Lung (tissue), 17 donors: ENCODE measurements at places on chromosomes 4 and X. TPM values are rescaled to one million over a fixed set of nuclear protein-coding genes. Genes with fewer than 3 reads are reported as not detected.

- no peaks in the 10 kb centered on the region for H3K27me3 ChIP-seq
- H3K4me1 ChIP-seq, result no peaks in the 10 kb centered on the region
- DNase-seq, result no peak
Observed at GRCh38 chr4:162061214-162061613, 102.6 kb downstream of the FSTL5 start.

CLDN22 gene
- total RNA-seq, result 0.09 TPM

DNA sequence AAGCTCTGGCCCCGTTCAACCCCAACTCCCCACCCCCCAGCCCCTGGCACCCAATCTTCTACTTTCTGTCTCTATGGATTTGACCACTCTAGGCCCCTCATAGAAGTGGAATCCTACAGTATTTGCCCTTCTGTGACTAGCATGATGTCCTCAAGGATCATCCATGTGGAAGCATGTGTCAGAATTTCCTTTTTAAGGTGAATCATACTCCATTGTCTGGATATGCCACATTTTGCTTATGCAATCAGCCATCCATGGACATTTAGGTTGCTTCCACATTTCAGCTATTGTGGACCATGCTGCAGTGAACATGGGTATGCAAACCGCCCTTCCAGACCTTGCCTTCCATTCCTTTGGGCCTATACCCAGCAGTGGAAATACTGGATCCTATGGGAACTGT is 15.5 kb downstream of the CCNQ start:
- no peaks in the 10 kb centered on the region for H3K36me3 ChIP-seq
- no peaks in the 10 kb centered on the region for H3K4me1 ChIP-seq

GRCh38 chr4:80049402-80049801 is 23.6 kb downstream of the ANTXR2 start:
- H3K27ac ChIP-seq, result no peak overlapping the region
- no peaks in the 10 kb centered on the region for H3K27me3 ChIP-seq
- no peak overlapping the region for H3K4me3 ChIP-seq
- no peak for DNase-seq

CT45A3 gene
- 0.31 TPM for total RNA-seq

- no peaks in the 10 kb centered on the region for H3K27me3 ChIP-seq
- peak; percentile 77 for DNase-seq
- peaks cover 4% of the 10 kb centered on the region for H3K4me1 ChIP-seq
- peak overlapping the region; percentile 60 for H3K4me3 ChIP-seq
Observed at GRCh38 chr4:186144946-186145569, 40.6 kb downstream of the FAM149A start.

POU4F2 gene
- total RNA-seq, result 0.06 TPM

DNA sequence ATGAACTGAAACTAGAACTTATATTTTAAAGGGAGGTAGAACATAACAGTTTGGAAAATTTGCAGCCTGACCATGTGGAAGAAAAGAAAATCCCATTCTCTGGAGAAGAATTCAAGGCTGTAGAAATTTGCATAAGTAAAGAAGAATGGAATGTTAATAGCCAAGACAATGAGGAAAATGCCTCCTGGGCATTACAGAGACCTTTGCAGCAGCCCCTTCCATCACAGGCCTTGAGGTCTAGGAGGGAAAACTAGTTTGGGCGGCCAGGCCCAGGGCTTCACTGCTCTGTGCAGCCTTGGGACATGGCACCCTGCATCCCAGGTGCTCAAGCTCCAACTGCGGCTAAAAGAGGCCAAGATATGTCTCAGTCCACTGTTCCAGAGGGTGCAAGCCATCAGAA is 1506.8 kb downstream of the PCDH18 start:
- no peak overlapping the region for H3K27ac ChIP-seq
- H3K4me1 ChIP-seq, result no peaks in the 10 kb centered on the region
- H3K4me3 ChIP-seq, result no peak overlapping the region
- DNase-seq, result no peak
- H3K27me3 ChIP-seq, result no peaks in the 10 kb centered on the region
- H3K36me3 ChIP-seq, result no peaks in the 10 kb centered on the region

- no peaks in the 10 kb centered on the region for H3K27me3 ChIP-seq
- H3K36me3 ChIP-seq, result no peaks in the 10 kb centered on the region
- H3K27ac ChIP-seq, result no peak overlapping the region
- DNase-seq, result peak; percentile 14
- H3K4me3 ChIP-seq, result no peak overlapping the region
Observed at GRCh38 chr4:20062054-20062453, 189.7 kb upstream of the SLIT2 start.

DNA sequence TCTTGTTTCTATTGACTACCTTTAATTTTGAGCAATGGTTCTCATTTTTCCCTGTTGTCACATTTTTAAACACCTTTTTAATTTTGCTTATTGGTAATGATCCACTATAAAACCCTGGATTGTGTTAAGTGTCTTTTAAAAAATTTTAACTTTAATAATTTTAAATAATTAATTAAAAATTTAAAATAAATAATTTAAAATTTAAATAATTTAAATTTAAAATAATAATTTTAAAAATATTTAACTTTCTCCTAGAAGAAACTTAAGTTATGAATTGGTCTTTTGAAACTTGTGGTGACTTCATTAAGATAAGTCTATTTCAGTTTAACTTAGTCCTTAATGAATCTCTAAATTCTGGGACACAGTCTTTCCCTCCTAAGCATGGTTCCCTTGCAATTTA is 566.3 kb upstream of the GALNTL6 start:
- H3K27ac ChIP-seq, result no peak overlapping the region
- no peaks in the 10 kb centered on the region for H3K27me3 ChIP-seq
- H3K36me3 ChIP-seq, result no peaks in the 10 kb centered on the region
- no peak for DNase-seq
- no peaks in the 10 kb centered on the region for H3K4me1 ChIP-seq

GRCh38 chr4:170015285-170015684 is 10.9 kb downstream of the MFAP3L start:
- H3K4me3 ChIP-seq, result no peak overlapping the region
- H3K27me3 ChIP-seq, result no peaks in the 10 kb centered on the region
- H3K4me1 ChIP-seq, result no peaks in the 10 kb centered on the region
- no peak overlapping the region for H3K27ac ChIP-seq

PAGE4 gene
- not detected for total RNA-seq

SLC25A6 gene
- 350 TPM for total RNA-seq

- no peak overlapping the region for H3K27ac ChIP-seq
- no peaks in the 10 kb centered on the region for H3K36me3 ChIP-seq
- H3K4me1 ChIP-seq, result no peaks in the 10 kb centered on the region
Observed at GRCh38 chrX:106959901-106960300, 39.7 kb downstream of the CLDN2 start.

GRCh38 chr4:92265021-92265420 is 38.7 kb upstream of the GRID2 start:
- DNase-seq, result no peak
- no peak overlapping the region for H3K27ac ChIP-seq
- no peaks in the 10 kb centered on the region for H3K4me1 ChIP-seq
- no peaks in the 10 kb centered on the region for H3K36me3 ChIP-seq
- no peak overlapping the region for H3K4me3 ChIP-seq

GRCh38 chrX:110852180-110852579 is 56.6 kb upstream of the CHRDL1 start:
- H3K4me3 ChIP-seq, result no peak overlapping the region
- H3K4me1 ChIP-seq, result no peaks in the 10 kb centered on the region
- no peaks in the 10 kb centered on the region for H3K36me3 ChIP-seq
- H3K27me3 ChIP-seq, result peaks cover 29% of the 10 kb centered on the region
- peak; percentile 41 for DNase-seq

DNA sequence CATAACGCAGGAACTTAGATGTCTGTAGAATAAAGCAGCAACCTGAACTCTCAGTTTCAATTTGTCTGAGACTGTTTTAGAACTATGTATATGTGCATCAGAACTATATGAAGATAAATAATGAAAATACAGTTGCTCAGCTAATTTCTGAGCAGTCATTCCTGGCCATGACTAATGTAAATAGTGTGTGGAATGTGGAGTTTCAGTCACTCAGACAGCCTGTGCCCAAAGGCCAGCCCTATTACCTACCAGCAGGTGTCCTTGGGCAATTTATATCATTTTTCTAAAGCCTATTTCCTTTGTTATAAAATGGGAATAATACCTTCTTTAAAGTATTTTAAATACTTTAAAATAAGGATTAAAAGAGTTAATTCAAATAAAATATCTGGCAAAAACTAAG is 56.0 kb upstream of the RELL1 start:
- no peaks in the 10 kb centered on the region for H3K36me3 ChIP-seq
- H3K27ac ChIP-seq, result no peak overlapping the region
- H3K4me1 ChIP-seq, result no peaks in the 10 kb centered on the region
- no peak for DNase-seq

ADGRG2 gene
- total RNA-seq, result 10.5 TPM

ADH5 gene
- total RNA-seq, result 143 TPM

- peak; percentile 5 for DNase-seq
- no peak overlapping the region for H3K4me3 ChIP-seq
- no peak overlapping the region for H3K27ac ChIP-seq
- no peaks in the 10 kb centered on the region for H3K27me3 ChIP-seq
- H3K36me3 ChIP-seq, result no peaks in the 10 kb centered on the region
Observed at GRCh38 chrX:142076633-142077032, 128.5 kb downstream of the MAGEC2 start.

DNA sequence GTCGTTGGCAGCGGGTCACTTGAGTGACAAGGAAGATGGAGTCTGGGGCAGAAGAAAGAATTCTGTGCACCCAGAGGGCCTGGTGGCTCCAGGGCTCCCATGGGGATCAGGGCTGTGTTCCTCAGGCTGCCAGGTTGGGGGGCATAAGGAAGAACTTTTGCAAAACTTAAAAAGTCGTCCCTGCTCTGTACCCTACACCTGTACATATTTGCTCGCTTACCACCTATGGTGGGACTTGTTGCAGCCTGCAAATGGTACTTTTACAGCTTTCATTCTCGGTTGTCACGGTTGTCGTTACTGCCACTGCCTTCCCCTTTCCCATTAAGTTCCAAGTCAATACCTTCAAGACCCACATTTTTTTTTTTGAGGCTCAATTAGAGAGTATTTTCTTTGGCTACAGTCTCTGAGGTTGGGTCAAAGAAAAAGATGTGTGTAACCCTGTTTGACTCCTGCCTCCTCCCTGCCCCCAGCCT is 9.1 kb downstream of the ARX start:
- H3K36me3 ChIP-seq, result no peaks in the 10 kb centered on the region
- no peak overlapping the region for H3K4me3 ChIP-seq
- peaks cover 3% of the 10 kb centered on the region for H3K4me1 ChIP-seq

MAGEC3 gene
- total RNA-seq, result not detected

DNA sequence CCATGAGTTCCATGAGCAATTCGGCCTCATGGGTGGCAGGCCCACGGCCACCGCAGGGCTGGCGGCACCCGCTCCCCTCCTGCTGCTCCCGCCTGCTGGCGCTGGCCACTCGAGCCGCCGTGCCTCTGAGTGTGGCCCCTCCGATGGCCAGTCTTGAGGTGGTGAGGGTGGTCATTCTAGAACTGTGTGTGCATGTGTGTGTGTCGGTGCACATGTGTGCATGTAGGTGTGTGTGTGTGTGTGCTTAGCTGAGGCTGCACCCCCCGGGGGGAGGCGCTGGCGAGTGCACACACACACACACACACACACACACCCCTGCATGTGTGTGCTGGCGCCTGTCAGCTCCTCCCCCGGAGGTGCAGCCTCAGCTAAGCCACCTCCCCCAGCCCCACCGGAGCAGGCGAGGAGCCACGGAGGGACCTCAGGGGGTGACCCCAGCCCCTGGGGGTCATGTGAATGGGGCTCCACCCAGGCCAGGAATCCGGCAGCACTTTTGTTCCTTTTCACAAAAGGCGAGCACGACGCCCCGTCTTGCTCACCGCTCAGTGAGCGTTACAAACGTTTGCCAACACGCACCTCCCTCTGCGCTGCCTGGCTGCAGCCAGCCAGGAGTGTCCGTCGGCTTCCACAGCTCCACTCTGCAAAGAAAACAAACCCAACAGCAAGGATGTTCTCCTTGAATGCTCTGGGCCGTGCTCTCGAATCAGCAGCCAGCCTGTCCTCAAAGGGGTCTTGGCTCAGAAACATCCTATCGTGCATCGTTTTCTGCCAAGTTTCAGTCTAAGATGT is 29.9 kb downstream of the FGFRL1 start:
- peaks cover 2% of the 10 kb centered on the region for H3K27me3 ChIP-seq
- no peak overlapping the region for H3K4me3 ChIP-seq
- H3K4me1 ChIP-seq, result peaks cover 16% of the 10 kb centered on the region

DNA sequence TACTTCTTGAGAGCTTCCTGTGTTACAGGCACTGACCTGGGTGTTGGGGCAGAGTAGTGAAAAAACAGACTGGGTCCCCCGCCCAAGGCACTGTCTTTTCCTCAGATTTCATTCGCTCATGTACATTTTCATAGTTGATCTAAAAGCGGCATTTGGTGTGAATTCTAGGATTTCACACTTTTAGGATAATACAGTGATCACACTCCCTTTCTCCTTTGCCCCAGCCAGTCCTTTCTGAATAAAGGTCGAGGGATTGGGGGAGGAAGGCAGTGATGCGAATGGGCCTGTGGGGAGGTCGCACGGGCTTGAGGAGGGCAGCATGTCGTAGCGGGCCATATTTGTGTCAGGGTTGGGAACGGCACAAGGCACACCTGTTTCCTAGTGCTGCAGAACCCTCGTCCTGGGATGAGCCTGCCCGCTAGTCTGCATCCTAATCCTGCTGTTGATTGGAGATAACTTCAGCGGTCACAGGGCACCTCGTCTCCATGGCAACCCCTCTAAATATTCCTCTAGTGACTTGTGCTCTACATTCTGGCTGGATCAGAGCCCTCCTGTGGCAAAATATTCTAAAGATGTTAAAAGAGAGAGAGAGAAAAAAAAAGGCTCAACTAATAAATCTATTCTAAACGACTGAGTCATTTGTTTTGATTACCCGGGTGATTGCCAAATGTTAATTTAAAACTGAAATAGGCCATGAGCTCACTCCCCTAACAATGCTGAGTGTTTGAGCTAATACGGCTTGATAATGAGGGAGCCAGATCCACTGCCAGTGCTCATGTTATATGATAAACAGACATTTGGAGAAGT is 21.8 kb downstream of the FHL1 start:
- DNase-seq, result peak; percentile 96
- H3K27me3 ChIP-seq, result no peaks in the 10 kb centered on the region
- H3K27ac ChIP-seq, result peak overlapping the region; percentile 86
- H3K4me1 ChIP-seq, result no peaks in the 10 kb centered on the region
- H3K36me3 ChIP-seq, result peaks cover 4% of the 10 kb centered on the region
- no peak overlapping the region for H3K4me3 ChIP-seq

DNA sequence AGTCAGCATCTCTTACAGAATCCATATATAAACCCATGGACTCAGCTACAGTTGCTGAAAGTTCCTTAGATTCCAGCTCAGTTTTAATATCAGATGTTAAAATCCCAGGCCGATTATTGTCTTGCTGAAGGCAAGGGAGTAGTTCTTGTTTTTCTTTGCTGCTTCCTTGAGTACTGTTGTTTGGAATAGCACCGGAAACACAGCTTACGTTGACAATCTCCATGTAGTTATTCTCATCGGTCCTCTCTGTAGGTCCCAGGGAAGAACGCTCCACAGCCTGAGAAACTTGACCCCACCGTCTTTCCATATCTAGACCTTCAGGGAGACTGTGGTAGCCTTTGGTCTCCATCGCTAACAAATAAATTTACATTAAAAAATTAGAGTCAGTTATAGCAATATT is 5.7 kb downstream of the NR3C2 start:
- peaks cover 18% of the 10 kb centered on the region for H3K27me3 ChIP-seq
- no peak overlapping the region for H3K4me3 ChIP-seq
- no peaks in the 10 kb centered on the region for H3K4me1 ChIP-seq
- no peaks in the 10 kb centered on the region for H3K36me3 ChIP-seq
- H3K27ac ChIP-seq, result no peak overlapping the region
- DNase-seq, result no peak

- H3K4me1 ChIP-seq, result no peaks in the 10 kb centered on the region
- H3K4me3 ChIP-seq, result no peak overlapping the region
- no peaks in the 10 kb centered on the region for H3K36me3 ChIP-seq
- no peak for DNase-seq
- H3K27me3 ChIP-seq, result no peaks in the 10 kb centered on the region
Observed at GRCh38 chr4:21034728-21035127, 334.5 kb downstream of the PACRGL start.

LDB2 gene
- 58.1 TPM for total RNA-seq

PHOX2B gene
- not detected for total RNA-seq
